Mammary epithelial cell (primary cell): ENCODE measurements at places on chromosomes 2 and 18. TPM values are rescaled to one million over a fixed set of nuclear protein-coding genes. Genes with fewer than 3 reads are reported as not detected.

Gene TBR1
- under 0.01 TPM for total RNA-seq

Gene ARHGAP15
- total RNA-seq = not detected in 2 replicates

Gene ZAP70
- total RNA-seq = 0.17 TPM

Gene DSG3
- 183 and 266 TPM in 2 replicates for total RNA-seq

Gene HRH4
- total RNA-seq = under 0.01 TPM

Gene ANKRD23
- 1.7 TPM for total RNA-seq

Gene DNAJB2
- 110 TPM for total RNA-seq

Gene HES6
- 5.0 and 13.2 TPM in 2 replicates for total RNA-seq

Gene MEX3C
- total RNA-seq = 79.1 and 81.3 TPM in 2 replicates

Gene POLR1A
- total RNA-seq = 45.3 and 49.4 TPM in 2 replicates

Gene PAX8
- 13.7 and 16.1 TPM in 2 replicates for total RNA-seq

Gene ANO7
- 1.2 and 2.5 TPM in 2 replicates for total RNA-seq

Gene LRRTM1
- total RNA-seq = not detected in 2 replicates

Gene GAD1
- 1.7 TPM for total RNA-seq

Gene PLEKHH2
- total RNA-seq = 1.3 TPM

Gene CYRIA
- total RNA-seq = 0.51 and 1.1 TPM in 2 replicates

Gene FSHR
- not detected for total RNA-seq

Gene IL36G
- 0.27 and 1.9 TPM in 2 replicates for total RNA-seq

Gene STPG4
- total RNA-seq = 0.17 TPM

Gene CNDP1
- under 0.01 TPM for total RNA-seq

Gene CRYGD
- total RNA-seq = not detected

Gene SERPINB8
- total RNA-seq = 30.0 TPM

Gene CSRNP3
- 4.7 TPM for total RNA-seq

Gene ABCG8
- total RNA-seq = not detected in 2 replicates

Gene SPATA3
- not detected in 2 replicates for total RNA-seq

Gene FLACC1
- total RNA-seq = 0.33 TPM

Gene HOXD8
- total RNA-seq = 0.16 and 0.35 TPM in 2 replicates

Gene GGCX
- 43.3 and 44.3 TPM in 2 replicates for total RNA-seq

Gene NABP1
- total RNA-seq = 77.7 and 114 TPM in 2 replicates

Gene CFC1
- total RNA-seq = not detected
